NCI-H187 (cell line): ENCODE measurements at places on chromosomes 12 and 14.

DNA sequence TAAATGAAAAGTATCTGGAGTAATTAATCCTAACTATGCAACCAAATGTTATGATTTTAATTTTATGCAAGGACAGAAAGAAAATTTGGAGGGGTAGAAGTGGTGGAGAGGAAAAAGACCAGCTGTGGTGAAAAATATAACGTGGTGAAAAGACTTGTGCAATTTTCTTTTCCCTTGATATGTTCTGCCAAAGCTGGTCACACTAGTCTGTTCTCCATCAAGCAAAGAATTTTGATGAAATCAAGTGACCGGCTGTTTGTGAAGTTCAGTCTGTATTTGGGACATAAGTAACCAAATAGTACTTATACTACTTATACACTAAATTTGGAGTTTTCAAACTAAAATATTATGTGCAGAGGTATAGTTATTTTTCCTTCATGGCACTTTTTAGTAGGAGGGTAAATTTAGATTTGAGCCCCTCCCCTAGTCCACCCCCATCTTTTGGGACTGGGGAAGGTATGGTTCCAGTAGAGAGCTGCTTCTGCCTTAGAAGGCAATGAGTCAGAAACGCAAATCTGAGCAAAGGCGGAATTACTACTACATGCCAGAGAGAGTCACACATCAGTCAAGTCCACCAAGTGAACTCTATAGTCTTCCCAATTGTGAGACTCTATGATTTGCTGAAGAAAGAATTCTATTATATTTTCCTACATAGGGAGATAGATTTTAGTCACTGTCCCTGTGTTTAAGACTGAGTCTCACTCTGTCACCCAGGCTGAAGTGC, 229.7 kb downstream of the SLC25A21 start:
- no peak for DNase-seq

GRCh38 chr12:34598352-34598827, 576.1 kb downstream of the ALG10 start:
- no peak for DNase-seq

DNA sequence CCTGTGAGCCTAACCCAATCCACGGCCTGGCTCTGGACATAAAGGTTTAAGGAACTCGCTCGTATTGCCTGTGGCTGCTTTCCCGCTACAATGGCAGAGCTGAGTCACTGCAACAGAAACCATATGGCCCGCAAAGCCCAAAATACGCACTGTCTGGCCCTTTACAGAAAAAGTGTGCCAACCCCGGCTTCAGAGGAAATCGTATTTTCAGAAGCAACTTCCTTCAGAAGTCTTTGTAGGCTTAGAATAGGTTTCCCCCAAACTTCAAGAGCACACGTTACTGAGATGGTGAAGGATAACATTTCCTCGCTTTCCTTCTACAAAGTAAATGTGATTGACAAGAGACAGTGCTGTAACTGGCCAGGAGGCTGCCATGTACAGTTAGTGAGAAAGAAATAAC, 34.8 kb upstream of the TESC start:
- DNase-seq = no peak

GRCh38 chr12:52121824-52122539, 42.5 kb downstream of the SMIM41 start:
- DNase-seq = peak; percentile 69

DNA sequence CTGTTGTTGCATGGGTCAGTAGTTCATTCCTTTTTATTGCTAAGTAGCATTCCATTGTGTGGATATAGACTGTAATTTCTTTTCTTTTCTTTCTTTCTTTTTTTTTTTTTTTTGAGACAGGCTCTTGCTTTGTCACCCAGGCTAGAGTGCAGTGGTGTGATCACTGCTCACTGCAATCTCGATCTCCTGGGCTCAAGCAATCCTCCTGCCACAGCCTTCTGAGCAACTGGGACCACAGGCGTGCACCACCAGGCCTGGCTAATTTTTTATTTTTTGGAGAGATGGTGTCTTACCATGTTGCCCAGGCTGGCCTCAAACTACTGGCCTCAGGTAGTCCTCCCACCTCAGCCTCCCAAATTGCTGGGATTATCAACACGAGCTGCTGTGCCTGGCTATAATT, 5.2 kb downstream of the ATP6V0A2 start:
- DNase-seq = no peak

DNA sequence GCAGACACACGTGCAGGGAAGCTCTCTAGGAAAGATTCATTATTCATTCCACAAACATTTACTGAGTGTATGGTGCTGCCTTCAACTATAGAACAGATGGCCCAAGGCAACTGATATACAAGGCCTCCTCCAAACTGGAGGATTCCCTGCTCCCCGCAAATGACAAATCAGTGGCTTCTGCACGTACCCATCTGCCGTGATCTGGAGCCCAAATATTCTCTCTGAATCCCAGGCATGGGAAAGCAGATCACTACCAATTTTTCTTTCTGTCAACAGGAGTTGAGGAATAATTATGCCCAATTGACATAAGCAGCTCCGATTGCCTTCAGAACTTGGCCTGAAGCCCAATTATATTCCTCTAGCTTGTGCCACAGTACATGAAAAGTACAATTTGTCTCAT, 174.2 kb upstream of the CCDC196 start:
- no peak for DNase-seq

DNA sequence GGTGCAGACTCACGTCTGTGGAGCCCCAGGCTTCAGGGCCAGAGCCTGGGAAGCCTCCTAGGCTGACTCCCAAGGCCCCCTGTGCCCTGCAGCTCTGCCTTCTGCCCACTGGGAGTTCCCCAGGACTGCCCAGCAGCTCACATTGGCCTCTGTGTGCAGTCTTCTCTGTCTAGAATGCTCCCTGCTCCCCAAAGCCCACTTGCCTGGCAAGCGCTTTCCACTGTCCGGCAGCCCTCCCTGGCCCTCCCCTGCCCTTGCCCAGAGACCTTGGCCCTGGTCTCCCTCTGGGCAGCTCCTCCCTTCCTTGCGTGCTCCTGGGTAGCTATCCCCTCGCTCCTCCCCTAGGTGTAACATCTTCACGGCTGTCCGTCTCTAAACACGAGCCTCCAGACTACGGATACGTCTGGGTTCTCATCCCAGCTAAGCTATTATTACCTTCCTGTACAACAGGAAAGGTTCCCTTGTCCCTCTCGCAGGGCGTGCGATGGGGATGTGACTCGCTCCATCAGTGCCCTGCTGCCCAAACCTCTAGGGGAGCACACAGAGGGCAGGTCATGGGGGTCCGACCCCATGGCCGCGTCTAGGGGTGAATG, 325.5 kb upstream of the RTL1 start:
- DNase-seq = no peak

DNA sequence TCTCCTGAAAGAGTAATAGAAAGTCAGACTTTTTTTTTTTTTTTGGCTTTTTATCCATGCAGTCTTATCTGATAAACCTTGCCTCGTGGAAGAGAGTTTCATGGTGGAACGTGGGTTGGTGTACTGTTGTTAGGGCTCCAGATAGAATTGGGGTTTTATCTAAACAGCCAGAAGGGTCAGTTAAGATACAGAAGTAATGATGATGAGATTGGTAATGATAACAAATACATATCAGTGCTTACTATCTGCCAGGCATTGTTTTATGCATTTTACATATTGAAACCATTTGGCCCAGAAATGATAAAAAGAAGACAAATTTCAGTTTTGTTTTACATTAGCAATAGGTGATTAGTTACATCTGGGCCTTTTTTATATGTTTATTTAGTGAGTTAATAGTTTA, 372.8 kb upstream of the PRICKLE1 start:
- DNase-seq = no peak

DNA sequence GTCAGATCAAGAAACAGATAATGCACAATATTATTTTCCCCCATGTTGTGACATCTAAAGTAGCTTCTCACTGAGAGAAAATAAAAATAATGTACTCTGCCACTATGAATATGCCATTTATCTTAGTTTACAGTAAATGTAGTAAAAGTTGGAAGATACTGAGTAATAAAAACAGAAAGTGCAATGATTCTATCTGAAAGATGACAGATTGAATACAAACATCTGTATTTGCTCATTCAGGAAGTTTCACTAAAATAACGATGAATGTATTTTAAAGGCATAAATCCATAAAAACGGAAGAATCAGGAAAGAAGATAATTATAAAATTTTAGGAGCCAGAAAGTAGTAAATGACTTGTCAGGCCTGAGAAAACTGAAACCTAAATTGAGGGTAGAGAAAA, 18.2 kb downstream of the SLC35F4 start:
- DNase-seq = no peak

- DNase-seq = peak; percentile 35
These were observed 272.0 kb downstream of the ZFP36L1 start for GRCh38 chr14:68520637-68521556.

- DNase-seq = no peak
These were observed 30.6 kb upstream of the PPFIBP1 start for GRCh38 chr12:27493260-27493940.
